Choroid plexus epithelial cell (primary cell): ENCODE measurements at places on chromosomes 1 and 21.

- no peak for DNase-seq
Observed at GRCh38 chr1:231719485-231720183, 93.0 kb downstream of the DISC1 start.

- DNase-seq: peak; percentile 16
Observed at GRCh38 chr1:84836145-84836544, 56.9 kb downstream of the LPAR3 start.

GRCh38 chr1:55531644-55532043, 316.5 kb upstream of the USP24 start:
- DNase-seq: no peak

GRCh38 chr1:218090459-218090858, 194.6 kb upstream of the RRP15 start:
- DNase-seq: no peak

- DNase-seq: peak; percentile 53
Observed at GRCh38 chr1:24849672-24850295, 80.3 kb downstream of the RUNX3 start.

DNA sequence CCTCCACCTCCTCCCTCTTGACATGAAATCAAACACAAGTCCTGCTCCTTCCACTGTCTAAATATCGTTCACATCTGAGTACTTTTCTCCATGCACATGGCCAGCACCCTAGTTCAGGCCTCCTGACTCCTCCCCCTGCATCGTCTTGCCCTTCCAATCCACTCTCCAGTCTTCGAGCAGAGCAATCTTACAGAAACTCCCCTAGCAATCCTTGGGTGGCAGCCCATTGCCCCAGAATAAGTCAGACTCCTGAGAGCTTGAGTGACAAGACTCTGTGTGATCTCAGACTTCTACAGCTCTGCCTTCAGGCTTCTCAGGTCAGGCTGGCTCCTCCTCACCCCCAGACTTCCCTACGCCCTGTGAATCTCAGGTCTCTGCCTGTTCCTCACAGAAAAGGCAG, 5.5 kb downstream of the SH2D2A start:
- no peak for DNase-seq

- peak; percentile 95 for DNase-seq
Observed at GRCh38 chr1:54287176-54287650, 87.2 kb downstream of the MRPL37 start.

- peak; percentile 98 for DNase-seq
Observed at GRCh38 chr1:23585321-23586022, 26.2 kb upstream of the ID3 start.

- DNase-seq: no peak
Observed at GRCh38 chr1:33802268-33802667, 61.6 kb upstream of the HMGB4 start.

DNA sequence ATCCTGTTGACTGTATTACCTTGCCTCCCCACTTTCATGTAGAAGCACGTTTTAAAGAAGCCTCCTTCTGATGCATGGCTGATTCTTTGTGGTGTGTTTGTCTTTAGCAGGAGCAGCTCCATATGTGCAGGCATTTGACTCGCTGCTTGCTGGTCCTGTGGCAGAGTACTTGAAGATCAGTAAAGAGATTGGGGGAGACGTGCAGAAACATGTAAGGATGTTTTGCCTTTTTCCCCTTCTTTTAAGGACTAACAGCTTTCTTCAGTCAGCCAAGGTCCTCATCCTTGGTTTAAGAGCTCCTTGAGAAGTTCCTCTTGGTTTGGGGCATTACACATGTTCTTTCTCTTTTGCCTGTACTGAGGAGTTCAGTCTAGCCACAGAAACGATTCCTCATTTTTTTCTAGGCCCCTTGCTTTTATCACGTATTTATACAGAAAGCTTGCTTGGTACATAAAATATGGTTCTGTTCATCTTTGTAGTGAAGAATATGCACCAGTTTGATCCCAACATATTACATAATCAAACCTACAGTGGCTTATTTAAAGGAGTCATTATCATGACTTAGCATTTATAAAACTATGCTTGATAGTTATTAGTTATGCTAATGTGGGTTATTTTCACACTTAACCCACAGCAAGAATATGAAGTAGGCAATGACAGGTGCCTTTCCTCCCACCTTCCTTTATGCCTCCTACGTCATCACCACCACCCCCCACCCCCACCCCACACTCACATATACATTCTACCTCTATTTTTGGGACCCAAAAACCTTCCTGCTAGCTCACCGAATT, 19.6 kb downstream of the CAP1 start:
- DNase-seq: no peak

GRCh38 chr21:42570841-42571387, 57.3 kb downstream of the SLC37A1 start:
- no peak for DNase-seq

DNA sequence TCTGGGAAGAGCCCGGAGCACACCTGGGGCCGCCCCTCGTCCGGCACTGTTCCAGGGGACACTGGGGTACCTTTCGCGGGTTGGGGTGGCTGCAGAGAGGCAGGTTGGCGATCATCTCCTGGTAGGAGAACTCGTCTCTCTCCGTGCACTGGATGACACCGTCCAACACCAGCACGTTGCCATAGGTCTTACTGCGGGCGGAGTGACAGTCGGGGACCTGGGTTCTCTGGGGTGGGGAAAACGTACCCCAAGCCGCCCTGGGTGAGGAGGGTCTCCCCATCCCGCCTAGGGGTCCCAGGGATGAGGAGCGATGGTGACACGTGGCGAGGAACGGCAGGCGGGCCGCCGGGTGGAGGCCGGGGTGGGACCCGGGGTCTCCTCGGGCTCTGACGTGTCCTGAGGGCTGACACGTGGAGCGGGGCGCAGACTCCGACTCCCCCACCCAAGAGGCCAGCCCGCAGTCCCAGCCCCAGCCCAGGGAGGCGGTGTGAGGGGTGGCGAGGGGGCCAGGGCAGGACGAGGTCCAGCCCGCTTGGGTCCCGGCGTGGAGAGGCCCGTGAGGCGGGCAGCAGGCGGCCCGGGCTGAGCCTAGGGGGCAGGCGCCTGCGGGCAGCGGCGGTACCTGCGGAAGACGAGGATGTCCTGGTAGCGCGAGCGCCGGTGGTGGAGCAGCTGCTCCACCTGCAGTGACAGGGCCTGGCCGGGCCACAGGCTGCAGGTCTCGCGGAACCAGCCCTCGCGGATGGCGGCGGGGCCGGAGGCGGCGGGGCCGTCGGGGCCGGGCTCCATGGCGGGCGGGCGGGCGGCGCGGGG, 457 bp downstream of the SRM start:
- DNase-seq: peak; percentile 17

GRCh38 chr1:30964706-30965105, 56.1 kb upstream of the SDC3 start:
- DNase-seq: no peak

DNA sequence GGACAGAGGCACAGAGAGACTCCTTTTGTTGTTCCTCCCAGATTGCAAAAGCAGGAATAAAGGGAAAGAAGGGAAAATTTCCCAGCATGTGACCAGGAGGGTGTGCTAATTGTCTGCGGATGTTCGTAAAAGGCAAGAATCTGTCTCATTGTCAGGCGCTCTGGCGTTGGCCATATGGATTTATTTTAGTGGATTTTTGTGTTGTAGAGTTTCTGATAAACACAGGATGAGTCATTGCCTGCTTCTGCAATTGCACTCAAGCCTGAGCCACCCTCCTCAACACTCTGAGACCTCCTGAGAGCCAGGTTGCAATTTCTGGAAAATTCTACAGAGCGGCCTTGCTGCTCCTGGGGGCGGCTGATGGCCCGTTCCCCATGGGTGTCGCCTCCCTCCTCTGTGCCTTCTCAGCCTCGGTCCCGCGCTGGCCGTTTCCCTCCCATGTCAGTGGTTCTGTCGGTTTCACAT, 227.7 kb downstream of the KAZN start:
- DNase-seq: peak; percentile 95

DNA sequence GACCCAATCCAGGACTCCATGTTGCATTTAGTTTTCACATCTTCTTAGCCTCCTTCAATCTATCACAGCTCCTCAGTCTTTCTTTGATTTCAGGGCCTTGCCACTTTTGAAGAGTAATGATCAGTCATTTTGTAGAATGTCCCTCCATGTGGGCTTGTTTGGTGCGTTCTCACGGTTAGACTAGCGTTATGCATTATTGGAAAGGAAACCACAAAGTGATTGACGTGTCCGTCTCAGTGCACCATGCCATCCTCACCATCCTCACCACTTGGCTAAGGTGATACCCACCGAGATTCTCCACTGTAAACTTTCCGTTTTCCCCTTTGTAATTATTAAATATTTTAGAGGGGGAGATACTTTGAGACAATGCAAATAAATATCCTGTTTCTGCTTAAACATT, 59.6 kb upstream of the OLIG2 start:
- no peak for DNase-seq

DNA sequence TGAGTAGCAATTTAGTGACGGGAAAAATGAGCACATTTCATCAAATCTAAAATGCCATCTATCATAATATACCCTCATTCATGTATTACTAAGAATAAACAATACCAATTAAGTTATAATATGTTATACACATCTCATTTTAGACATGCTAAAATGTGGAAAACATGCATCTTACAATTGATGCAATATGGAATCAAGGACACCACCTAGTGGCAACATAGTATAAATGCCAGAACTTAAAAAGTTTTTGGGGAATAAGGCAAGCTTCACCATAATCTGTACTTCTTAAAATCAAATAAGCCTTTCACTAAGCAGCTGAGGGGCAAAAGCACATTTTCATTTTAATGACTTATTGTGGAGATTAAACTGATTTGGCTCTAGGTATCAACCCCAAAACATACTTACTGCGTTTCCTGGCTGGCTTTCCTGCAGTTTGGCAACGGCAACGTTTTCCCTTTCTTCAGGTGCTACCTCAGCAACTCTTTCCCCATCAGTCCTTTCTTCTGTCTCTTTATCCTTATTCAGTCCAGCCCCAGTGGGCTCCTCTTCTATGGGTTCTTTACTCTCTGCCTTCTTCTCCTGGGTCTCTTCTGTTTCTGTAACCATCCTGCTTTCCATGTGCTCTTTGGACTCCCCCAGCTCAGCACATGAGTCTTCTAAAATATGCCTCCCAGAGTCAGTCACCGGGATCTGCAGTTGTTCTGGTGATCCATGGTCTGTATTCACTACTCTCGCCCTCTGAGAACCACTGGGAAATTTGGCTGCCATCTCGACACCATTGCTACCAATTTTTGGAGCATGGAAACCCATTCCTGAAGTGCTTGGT, 11.4 kb downstream of the SDE2 start:
- DNase-seq: peak; percentile 77

DNA sequence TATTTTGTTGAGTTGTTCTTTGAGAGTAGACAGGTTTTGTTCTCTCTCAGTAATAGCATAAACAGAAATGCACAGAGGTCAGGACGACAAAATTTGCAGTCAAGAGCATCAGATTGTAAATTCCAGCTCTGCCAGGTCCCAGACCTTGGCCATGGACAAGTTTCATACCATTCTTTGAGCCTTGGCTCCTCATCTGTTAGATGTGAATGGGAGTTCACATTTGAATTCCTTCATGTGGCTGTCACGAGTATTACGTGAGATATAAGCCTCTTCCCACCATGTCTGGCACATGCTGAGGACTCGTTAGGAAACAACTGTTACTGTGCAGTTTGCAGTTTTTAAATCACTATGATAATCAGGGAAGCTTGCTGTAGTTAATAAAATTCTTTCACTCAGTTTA, 93.2 kb upstream of the KCTD3 start:
- no peak for DNase-seq

- peak; percentile 85 for DNase-seq
Observed at GRCh38 chr1:13781907-13782633, 82.1 kb downstream of the PRDM2 start.

DNA sequence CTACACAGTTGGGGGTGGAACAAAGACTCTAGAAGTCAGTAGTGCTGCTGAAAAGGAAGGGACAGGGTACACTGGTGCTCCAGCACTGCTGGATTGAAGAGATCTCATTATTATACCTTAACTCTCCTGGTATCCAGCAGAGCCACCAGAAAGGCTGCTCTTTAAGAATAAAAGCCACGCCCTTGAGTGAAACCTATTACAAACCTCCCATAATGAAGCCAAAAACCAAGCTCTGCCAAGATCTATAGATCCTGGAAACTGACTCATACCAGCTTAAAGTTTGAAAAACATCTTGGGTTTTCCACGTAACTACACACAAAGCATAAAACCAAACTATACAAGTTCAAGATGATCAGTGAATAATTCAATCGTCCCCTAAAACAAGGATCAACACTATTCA, 38.0 kb downstream of the ADSS2 start:
- DNase-seq: no peak

GRCh38 chr1:54566438-54567141, 18.6 kb downstream of the ACOT11 start:
- DNase-seq: no peak

GRCh38 chr1:246683521-246683920, 40.7 kb upstream of the SCCPDH start:
- DNase-seq: no peak

GRCh38 chr1:178871551-178872320, 859 bp upstream of the ANGPTL1 start:
- DNase-seq: no peak

DNA sequence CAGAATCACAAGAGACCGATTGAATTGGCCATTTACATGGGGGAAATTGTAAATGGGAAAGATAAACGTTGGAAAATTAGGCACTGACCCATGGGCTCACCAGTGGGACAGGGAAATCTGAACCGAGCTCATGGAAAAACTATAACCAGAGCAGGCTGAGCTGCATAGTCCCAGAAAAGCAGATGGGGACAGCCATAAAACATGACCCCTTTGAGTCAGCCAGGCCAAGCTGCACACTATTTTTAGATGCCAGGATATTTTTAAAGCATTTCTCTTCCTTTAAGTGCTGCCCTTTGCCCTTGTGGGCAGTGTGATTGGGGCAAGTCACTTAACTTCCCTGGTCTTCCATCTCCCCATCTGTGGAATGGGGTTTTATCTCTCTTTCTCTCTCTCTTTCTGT, 184.1 kb downstream of the FOXD2 start:
- no peak for DNase-seq

DNA sequence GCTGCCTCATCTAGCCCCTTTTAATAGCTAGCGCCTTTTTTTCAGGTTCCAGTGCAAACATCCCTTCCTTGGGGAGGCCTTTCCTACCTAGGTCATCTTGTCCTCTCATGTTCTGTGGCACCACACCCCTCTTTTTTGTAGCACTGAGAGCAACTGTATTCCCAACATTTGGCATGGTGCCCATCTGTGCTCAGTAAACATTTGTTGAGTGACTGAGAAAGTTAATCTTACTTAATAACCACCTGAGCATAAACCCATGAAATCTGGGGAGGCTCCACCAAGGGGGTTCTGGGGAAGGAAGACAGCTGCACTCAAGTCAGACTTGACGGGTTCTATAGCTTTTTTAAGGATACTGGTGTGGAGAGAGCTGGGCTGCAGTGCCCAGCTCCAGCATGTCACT, 90.0 kb downstream of the NOS1AP start:
- no peak for DNase-seq

GRCh38 chr1:33122483-33123178, 41.7 kb downstream of the AZIN2 start:
- no peak for DNase-seq

DNA sequence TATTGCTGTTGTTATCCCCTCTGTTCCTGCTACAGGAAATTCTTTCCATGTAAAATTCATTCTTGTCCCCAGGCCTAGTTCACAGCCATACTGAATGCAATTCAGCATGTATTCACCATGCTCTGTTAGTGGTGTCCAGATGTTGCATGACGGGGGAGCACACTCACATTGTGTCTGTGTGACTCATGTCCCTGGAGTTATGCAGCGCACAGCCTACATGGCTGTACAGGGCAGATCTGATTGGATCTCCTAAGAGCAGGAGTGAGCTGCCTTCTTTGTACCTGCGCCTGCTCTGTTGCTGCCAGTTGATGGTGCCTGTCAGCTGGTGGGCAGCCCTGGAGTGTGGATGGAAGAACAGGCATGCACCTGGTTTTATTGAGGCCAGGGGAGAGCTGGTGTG, 17.6 kb downstream of the HTR6 start:
- DNase-seq: peak; percentile 90
